ENCODE measurements at places on chromosomes 6 and 20.

DNA sequence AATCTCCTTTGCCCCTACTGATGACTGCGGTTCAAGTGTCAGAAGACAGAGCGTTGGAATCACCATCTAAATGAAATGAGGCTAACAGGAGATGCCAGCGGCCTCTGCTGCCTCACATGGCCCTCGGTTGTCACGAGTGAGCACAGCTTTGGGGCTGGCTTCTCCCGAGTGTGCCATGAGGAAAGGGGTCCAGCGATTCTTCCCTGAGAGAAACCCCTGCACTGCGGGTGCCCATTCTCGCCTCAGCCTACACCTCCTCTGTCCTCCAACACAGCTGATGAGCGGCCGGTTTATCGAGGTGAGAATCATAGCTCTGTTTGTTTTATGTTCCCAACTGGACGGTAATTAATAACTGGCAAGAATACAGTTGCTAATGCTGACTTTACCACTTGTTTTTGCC, 144.7 kb upstream of the RPS6KA2 start:
- no peak for DNase-seq

GRCh38 chr20:46683939-46684750, 5.1 kb downstream of the TP53RK start:
- DNase-seq: peak; percentile 79

GRCh38 chr6:129659590-129660345, 50.2 kb downstream of the ARHGAP18 start:
- no peak for DNase-seq

GRCh38 chr6:24927985-24928745, 7.6 kb downstream of the RIPOR2 start:
- no peak for DNase-seq

DNA sequence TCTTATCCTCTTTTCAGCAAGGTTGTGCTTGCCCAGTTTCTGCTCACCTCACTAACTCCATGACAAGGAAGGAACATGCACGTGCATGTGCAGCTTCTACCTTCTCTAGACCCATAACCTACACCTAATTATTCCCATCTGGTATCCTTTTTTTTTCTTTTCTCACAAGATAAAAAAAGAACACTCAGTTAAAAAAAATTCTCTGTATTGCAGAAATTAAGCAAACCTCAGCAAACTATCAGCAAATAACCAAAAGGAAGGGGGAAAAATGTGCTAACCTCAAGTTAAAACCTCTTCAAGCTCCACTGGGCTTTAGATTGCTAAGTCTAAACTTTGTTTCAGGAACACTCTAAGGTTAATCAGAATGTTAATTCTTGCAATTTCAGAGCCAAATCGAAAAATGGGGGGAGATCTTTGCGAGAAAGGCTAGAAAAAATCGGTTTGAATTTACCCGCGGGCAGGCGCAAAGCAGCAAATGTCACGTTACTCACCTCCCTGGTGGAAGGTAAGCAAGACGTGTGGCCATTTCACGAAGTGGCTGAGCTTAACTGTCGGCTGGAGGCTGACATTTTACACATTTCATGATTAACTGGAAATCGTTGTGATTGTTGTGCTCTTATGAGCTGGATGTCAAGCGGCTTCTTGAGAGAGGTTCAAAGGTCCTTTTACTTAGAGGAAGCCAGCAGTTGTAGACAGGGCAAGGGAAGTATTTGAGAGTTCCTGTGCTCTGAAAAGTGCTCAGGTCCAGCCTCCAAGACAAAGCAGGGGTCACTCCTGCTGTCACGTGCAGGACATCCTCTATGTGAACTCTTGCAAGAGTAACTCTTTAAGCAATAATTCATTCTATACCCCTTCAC, 19.1 kb downstream of the TFAP2B start:
- no peak for DNase-seq

DNA sequence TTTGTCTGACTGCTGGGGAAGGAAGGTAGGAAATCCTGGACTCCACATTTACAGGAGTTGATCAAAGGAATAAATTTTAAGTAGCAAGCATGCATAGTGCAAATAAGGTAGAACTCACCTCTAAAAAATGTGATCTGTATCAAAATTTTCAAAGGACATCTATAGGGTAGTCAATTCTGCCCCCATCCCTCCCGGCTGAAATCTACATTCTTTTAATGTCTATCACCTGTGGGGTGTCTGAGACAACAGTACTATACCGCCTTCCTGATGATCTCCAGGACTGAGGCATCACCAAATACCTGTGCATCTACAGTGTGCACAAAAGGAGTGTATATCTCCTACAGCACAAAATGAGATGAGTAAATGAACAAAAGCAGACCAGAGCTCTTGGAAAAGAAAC, 19.9 kb downstream of the CPNE1 start:
- DNase-seq: no peak

GRCh38 chr6:64504503-64504902, 868.9 kb downstream of the PHF3 start:
- no peak for DNase-seq

GRCh38 chr6:85470023-85470410, 20.1 kb downstream of the NT5E start:
- no peak for DNase-seq

GRCh38 chr6:15754035-15754705, 91.3 kb upstream of the DTNBP1 start:
- DNase-seq: peak; percentile 92

GRCh38 chr6:169273511-169273910, 19.9 kb upstream of the THBS2 start:
- DNase-seq: no peak

DNA sequence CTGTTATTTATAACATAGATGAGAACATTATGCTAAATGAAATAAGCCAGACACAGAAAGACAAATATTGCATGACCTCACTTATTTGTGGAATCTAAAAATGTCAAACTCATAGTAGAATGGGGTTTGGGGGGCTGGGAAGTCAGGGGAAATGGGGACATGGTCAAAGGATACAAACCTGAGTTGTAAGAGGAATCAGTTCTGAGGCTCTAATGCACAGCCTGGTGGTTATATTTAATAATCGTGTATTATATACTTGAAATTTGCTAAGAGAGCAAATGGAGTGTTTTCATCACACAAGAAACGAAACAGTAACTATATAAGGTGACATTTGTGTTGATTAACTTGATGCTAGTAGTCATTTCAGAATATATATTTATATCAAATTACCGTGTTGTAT, 40.8 kb upstream of the GFOD1 start:
- DNase-seq: no peak

GRCh38 chr6:169930799-169931198, 179.4 kb downstream of the ERMARD start:
- no peak for DNase-seq

GRCh38 chr20:19498756-19499155, 259.3 kb upstream of the RIN2 start:
- DNase-seq: no peak

DNA sequence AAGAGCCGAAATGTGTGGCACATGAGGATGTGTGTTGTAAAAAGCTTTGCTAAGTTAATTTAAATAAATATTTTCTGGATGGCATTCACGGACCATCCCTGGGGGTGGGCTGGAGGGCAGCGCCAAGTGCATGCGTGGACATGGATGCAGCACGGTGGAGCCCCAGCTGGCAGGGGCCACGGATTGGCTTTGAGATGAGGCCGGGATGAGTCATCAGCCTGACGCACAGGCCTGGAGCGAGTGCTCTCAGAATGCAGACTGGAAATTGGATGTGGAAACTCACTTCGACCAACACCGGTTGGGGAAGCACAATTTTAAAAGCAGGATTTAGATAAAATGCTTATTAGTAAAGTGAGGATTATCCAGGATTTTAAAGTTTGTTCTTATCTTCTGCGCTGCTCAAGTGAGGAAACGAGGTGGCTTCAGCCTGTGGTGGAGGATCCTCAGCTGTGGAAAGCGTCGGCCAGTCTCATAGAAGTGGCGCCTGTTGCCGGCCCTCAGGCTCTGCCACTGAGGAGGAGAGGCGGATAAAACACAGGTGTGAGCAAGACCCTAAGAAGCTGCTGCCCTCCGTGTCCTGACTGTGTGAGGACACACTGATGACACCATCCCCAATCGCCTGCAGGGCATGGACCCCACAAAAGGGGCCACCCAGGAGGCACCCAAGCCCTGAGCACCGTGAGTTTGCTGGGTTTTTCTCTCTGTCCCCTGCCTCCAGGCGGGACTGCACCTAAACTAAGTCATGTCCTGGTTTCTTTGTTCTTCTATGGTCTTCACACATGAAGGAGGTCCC, 279.7 kb downstream of the CDH4 start:
- no peak for DNase-seq

- peak; percentile 35 for DNase-seq
Measured at GRCh38 chr6:143158113-143158581, 97.5 kb downstream of the AIG1 start.

- DNase-seq: no peak
Measured at GRCh38 chr6:123169774-123170095, 173.7 kb downstream of the CLVS2 start.

DNA sequence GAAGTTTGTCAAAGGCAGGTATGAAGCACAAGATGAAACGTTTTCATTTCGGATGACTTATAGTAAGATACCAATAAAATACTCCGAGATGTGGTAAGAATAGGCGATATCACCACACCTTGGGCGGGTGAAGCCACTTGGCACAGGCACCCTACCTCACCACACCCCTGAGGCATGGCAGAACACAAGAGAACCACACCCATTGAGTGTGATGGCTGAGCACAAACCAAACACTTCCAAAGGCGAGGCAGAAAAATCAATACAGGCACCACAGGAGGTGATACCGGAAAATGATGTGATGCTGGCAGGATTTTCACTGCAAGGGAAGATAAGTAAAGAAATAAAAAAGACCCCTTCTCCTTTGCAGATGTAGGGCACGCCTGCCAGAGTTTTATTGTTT, 332.9 kb upstream of the PRDM1 start:
- no peak for DNase-seq

- DNase-seq: peak; percentile 76
Measured at GRCh38 chr6:143260857-143261256, 189.6 kb downstream of the ADAT2 start.

Data from fibroblast of skin of scalp (primary cell).